ENCODE measurements at places on chromosomes 3 and 15.

DNA sequence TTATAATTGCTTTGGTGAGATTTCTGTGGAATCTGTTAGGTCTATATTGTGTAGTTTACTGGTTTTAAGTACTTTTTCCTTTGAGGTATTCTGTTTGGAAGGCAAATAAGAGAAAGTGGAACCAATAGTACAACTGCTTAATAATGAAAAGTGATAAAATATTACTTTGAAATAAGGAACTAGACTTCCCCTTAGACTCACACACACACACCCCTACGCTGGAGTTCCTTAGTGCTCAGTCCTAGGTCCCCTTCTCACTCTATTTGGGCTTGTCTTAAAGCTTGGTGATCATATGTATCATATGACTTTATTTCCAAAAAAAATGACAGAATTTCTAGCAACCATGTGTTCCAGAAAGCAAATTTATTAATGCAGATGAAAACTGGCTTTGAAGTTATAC is 494.0 kb upstream of the TGFBR2 start:
- no peak for DNase-seq

DNA sequence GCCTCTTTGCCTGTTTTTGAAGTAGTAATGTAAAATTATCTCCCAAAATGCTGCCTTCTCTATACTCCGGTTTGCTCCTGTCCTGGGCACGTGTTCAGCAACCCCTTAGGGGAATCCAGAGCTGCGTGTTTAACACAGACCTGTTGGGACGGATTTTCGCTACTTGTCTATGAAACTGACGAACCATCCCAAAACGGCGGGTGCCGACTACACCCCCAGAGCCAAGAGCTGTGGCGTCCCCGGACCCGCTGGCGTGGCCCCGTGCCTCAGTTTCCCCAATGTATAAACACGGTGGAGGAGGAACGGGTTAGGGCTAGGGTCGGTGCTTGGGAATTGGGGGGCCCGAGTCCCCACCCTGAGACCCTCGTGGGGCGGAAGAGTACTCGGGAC is 473 bp downstream of the FHIT start:
- DNase-seq = no peak

DNA sequence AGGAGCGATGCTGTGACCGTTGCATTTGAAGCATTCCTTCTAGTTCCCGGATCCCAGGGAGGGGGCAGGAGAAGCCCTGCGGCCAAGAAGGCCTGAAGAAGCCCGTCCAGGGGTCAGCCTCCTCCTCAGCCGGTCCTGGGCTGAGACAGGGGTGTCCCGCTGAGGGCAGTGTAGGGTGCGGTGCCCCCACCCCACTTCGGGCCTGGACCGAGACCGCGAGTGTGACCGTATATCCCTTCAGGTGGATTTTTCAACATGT is 2.8 kb downstream of the OCA2 start:
- DNase-seq = no peak

GRCh38 chr3:177470197-177470941 is 273.1 kb upstream of the TBL1XR1 start:
- no peak for DNase-seq

- no peak for DNase-seq
Measured at GRCh38 chr3:16658004-16658924, 53.0 kb upstream of the DAZL start.

DNA sequence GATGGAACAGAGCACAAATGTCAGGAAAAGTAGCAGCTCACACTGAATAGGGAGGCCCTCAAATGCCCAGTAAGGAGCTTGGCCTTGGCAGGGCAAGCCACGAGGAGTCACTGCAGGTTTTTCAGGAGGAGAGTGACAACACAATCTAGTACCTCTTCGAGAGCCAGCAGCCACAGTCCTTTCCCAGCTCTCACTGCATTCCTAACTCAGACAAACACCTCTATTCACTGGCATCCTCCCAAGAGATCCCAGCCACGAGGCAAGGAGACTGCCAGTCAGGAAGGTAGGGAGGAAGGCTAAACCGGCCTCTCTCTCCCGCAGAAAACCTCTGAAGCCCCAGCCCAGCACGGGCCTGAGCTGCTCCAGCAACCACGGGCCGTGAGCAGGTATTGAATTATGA is 146.0 kb upstream of the SMAD3 start:
- DNase-seq = no peak

Measured in stimulated activated CD8-positive, alpha-beta memory T cell treated with anti-CD3 and anti-CD28 coated beads, Interleukin-12 subunit alpha, Interleukin-12 subunit beta, amount 100 ng/mL, for 1 hour (primary cell).